ENCODE measurements at places on chromosomes 12 and 14.

GRCh38 chr12:89372584-89373370 lies 20.5 kb upstream of the DUSP6 start:
- DNase-seq, result no peak

- peak; percentile 49 for DNase-seq
Measured at GRCh38 chr12:49331380-49332222, 5.4 kb downstream of the C1QL4 start.

- DNase-seq, result no peak
Measured at GRCh38 chr12:111788178-111788654, 21.5 kb downstream of the ALDH2 start.

GRCh38 chr12:95516757-95517156 lies 34.5 kb downstream of the USP44 start:
- DNase-seq, result no peak

DNA sequence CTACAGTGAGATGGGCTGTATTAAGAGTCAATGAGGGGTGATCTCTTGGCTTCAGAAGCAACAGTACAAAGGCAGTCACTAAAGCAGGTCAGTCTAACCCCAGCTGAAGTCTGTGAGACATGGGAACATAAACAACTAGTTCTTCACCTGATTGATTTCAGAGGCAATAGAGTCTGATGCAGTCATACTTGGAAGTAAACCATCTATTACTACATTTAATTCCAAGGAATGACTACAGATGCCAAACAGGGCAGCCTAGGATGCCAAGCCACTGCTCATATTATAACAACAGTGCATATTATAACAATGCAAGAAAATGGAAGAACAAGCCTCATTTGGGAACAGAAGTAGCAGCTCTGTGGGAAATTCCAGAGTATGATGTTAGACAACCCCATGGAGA lies 35.8 kb downstream of the GRIN2B start:
- no peak for DNase-seq

DNA sequence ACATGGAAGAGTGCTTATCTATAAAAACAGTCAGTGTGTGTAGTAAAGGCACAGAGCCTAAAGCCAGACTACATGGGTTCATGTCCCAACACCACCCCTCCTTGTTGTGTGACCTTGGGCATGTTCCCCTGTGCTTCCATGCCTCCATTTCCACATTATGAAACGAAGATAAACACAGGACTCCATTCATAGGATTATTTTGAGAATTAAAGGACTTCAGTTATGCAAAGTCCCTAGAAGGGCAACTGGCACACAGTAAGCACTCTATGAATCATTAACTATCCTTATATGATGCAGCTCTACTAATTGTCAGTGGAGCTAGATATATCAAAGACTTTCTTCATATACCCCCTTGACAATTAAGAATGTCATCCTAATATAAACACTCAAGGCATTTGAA lies 17.8 kb downstream of the IFNG-AS1 start:
- DNase-seq, result no peak

DNA sequence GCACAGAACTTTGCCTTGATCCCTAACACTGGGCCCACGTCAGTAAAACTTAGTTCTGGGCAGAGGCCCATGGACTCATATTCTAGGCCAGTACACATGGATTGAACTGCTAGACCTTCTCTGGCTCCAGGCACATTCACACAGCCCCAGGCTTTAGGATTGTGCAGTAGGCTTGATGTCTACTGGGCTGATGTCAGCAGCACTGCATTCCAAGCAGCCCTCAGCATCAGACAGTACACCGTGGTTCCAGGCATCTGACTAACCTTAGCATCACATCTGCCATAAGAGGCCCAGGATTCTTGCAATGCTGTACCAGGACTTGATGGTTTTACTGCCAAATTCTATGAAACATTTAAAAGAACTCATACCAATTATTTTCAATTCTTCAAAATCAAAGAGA lies 301.9 kb downstream of the CCER1 start:
- DNase-seq, result no peak

DNA sequence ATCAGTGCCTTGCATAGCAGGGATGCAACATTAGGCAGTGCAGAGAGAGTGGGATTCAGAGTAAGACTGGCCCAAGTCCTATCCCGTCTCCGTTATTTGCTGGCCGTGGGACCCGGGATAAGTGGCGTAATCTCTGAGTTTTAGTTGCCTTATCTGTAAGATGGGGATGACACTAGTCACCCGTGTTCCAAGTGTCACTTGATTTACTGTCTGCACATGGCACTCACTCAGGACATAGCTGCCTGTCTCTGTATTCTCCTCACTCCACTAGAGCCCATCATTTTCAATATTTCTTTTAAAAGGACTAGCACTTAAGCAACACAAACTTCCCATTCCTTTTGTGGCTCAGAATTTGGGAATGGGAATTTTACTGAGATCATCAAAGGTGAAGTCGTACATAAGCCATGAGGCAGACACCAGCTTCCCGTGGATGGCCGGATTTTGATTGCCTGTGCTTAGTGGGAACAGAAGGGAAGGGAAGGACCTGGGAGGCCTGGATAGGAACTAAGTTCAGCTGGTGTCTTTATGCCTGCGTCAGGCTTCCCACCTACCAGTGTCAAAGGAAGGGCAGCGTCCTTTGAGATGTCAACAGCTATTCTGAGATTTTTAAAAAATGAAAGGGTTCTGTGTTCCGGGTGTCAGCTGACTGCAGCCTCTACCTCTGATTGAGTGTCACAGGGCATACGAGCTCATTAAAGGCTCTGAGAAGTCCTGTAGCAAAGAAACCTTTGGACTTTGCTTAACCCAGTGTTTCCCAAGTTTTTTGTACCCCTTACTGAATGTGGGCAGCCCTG lies 361.4 kb downstream of the CACNA1C start:
- no peak for DNase-seq

DNA sequence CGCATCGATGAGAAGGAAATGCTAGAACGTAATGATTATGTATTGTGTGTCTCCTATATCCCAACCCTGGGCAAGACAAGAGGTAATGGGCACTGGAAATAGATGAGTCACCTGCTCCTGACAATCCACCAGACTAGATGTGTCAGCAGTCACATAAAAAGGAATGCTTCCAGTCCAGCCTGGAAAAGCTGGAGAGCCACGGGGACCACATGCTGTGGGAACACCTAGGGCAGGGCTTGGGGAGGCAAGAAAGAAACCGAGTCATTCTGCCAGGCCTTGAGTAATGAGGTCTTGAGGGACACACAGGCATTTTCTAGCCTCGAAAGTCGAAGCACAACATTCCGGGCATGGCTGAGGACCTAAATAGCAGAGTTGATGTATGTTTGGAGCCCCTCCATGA lies 716.7 kb upstream of the TMEM132C start:
- DNase-seq, result no peak

GRCh38 chr14:70999117-70999516 lies 91.9 kb downstream of the PCNX1 start:
- no peak for DNase-seq

- DNase-seq, result no peak
Measured at GRCh38 chr14:100675699-100676684, 50.7 kb upstream of the DLK1 start.

Data from NCI-H2081 (cell line).